ENCODE measurements at places on chromosomes 6 and 20. TPM values are rescaled to one million over a fixed set of nuclear protein-coding genes. Genes with fewer than 3 reads are reported as not detected.

The FAM162B gene
- 2.0 TPM for total RNA-seq

DNA sequence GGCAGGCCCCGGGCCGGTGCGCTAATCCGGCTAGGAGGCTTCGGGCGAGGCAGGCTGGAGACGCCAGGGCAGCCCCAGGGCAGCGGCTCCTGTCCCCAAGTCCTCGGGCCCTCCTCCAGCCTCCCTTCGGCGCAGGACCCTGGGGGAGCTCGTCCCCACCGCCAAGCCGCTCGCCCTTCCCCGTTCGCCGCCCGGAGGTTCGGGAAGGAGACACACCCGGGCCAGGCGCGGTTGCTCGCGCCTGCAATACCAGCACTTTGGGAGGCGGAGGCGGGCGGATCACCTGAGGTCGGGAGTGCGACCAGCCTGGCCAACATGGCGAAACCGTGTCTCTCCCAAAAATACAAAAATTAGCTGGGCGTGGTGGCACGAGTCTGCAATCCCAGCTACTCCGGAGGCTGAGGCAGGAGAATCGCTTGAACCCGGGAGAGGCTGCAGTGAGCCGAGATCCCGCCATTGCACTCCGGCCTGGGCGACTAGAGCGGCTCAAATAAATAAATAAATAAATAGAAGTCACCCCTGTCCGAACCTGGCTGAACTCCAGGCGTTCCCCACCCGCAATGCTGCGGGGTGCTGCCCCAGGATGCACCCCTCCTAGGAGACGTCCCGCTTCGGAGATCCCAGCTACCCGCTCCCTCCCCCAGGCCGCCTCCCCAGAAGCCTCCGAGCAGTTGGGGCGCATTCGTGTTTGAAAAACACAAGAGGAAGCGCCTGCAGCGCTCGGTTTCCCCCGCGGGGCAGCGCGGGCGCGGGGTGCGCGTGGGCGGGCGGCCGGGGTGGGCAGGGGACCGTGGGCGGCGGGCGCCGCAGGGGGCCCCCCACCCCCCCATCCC, 27.5 kb downstream of the SERPINB9 start:
- DNase-seq: peak; percentile 58

- peak; percentile 24 for DNase-seq
Measured at GRCh38 chr20:588476-588875, 21.6 kb downstream of the TCF15 start.

The TCEA2 gene
- 52.0 TPM for total RNA-seq

The TRMT6 gene
- total RNA-seq: 9.4 TPM

- no peak for DNase-seq
Measured at GRCh38 chr20:60627751-60628565, 624.1 kb upstream of the CDH4 start.

DNA sequence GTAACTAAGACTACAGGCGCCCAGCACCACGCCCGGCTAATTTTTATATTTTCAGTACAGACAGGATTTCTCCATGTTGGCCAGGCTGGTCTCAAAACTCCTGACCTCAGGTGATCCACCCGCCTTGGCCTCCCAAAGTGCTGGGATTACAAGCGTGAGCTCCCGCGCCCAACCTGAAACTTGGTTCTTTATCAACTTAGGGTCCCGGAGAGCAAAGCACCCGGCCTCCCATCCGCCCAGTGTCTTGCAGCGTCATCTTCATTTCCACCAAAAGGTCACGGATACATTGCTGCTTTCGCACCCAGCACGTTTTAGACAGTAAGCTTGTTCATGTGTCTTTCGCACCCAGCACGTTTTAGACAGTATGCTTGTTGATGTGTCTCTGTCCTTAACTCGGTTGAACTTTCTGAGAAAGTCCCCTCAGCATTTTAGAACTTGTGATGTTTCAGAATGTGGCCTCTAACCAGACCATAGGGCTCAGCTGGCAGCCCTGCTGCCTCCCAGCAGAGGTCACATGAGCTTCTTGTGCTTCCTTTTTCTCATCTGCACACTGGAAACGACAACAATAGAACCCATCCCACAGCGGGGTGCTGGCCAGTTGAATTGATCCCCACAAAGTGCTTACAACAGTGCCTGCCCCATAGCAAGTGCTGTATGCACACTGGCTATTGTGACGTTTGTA, 48.8 kb downstream of the PRR18 start:
- no peak for DNase-seq

DNA sequence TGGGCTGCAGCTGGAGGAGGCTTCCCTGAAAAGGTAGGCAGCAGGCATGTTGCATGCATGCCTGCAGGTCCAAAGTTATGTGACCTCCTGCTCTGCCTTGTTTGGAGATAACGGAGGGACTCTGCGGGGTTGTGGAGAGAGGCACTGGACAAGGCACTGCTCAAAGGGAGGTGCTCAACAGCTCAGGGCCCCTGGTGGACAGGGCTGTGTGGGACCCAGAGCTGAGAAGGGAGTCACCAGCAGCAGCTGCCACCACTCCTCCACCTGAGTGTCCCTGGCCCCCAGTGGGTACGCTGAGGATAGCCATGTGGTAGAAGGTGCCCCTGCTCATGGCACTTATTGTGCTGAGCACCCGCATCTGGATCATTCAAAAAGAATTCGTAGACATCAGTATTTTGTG, 15.5 kb upstream of the CST8 start:
- DNase-seq: no peak

The SLC4A11 gene
- total RNA-seq: not detected

The METTL24 gene
- 3.5 TPM for total RNA-seq

DNA sequence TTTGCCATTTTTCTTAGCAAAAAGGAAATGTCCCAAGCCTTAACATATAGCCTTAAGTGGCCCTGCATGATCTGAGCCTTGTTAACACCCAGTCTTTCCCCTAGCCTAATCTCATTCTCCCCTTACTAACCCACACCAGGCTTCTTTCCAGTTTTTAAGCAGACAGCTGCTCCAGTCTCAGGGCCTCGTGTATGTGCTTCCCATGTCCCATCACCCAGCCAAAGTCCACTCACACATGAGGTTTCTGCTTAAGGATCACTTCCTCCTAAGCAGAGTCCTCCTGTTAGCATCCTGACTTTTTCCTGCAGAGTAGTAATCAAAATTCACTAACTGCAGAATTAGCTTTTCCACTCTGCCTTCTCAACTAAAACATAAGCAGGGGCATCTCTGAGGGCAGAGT, 96.1 kb downstream of the SMLR1 start:
- DNase-seq: no peak

GRCh38 chr6:21738180-21739094, 144.9 kb downstream of the SOX4 start:
- DNase-seq: no peak

DNA sequence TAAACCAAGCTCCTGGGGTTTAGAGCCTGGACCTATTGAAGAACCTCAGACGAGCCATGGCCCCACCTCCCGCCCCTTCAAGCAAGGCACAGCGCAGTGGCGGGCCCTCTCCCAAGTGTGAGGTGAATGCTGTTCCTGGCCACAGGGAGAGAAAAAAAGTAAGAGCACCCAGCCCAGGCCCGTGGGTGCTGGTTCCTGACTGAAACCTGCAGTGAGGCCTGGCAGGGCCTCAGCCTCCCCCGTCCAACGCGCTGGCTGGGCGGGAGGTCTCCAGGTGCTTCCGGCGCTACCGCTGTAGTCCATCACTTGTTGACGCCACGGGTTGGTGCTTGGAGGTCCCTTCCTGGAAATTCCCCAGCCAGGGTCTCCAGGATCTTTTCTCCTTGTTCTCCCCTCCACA, 5.5 kb upstream of the FAM83C start:
- no peak for DNase-seq

The SGK2 gene
- total RNA-seq: not detected

DNA sequence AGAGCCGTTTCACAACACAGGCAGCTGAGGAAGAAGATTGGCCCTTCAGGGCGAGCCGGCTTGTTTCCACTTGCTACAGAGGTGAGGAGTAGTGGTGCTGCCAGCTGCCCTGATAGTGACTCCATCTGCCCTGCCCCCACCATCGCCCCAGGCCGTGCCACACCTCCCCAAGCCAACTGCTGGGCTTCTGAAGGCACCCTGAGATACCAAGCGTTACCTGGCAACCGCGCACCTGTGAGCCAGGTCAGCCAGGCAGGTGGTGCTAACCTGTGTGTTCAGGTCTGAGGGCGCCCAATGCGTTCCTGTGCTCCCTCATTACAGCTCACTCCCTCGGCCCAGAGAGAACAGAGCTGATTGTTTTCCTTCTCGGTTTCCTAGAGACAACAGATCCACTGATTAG, 299.1 kb upstream of the ID4 start:
- DNase-seq: peak; percentile 30

The KCNK16 gene
- not detected for total RNA-seq

GRCh38 chr6:124066946-124067552, 263.4 kb downstream of the NKAIN2 start:
- DNase-seq: no peak

The PRKN gene
- total RNA-seq: 24.8 TPM

The SLC22A7 gene
- not detected for total RNA-seq

The C20orf202 gene
- 0.31 TPM for total RNA-seq

GRCh38 chr6:35058865-35059522, 82.1 kb downstream of the TCP11 start:
- no peak for DNase-seq

The HTR1E gene
- total RNA-seq: not detected

DNA sequence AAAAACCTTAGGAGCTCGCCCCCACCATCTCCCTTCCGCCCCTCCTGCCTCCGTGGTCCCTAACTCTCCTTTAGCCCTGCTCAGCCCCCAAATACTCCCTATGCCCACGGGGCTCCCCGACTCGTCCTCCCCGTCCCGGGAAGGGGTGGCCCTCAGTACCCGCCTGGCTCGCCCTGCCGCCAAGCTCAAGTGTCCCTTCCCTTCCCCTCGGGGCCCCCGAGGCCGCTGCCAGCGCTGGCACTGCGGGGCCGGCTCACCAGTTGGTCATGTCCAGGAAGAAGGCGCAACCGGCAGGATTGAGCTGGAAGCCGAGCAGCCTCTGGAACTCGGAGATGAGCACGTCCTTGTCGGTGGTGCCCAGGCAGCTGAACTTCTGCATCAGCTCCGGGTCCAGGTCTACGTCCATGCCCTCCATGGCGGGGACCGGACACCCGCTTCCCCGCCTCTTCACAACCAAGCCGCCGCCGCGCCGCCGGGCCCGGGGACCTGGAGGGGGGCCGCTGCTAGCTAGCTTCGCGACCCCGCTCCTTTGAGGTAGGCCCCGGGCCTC, 303 bp downstream of the ILRUN start:
- peak; percentile 72 for DNase-seq

- DNase-seq: peak; percentile 47
Measured at GRCh38 chr20:46215913-46216707, 92.2 kb downstream of the CDH22 start.

The FERMT1 gene
- 1.7 TPM for total RNA-seq

- no peak for DNase-seq
Measured at GRCh38 chr6:30042476-30042875, 18.6 kb upstream of the POLR1H start.

The FAM83C gene
- not detected for total RNA-seq

DNA sequence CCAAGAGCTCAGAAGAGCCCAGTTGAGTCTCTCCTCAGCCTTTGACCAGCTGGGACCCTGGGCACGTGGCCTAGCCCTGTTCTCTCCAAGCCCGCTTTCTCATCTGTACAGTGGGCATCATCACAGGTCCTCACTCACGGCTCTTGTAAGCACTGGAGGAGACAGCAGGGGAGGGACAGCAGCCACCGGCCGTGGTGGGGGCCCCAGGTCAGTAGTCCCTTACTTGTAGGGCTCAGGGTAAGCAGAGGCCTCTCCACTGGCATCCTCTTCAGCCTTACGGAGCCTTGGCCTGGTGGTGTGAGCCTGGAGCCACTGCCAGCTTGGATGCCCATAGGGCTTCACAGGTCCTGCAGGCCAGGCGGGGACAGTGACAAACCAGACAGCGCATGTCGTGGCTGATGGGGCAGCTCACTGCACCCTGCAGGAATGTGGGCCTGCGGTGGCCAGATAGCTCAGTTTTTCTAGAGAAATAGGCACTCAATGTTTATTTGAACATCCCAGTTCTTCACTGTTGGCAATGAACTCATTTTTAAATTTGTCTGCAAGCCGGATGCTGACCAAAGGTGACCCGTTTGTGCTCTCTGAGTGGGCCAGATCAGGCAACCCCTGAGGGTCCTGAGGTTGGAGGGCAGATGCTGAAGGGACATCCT, 65.1 kb downstream of the ADNP start:
- no peak for DNase-seq

The SIRPB2 gene
- 4.9 TPM for total RNA-seq

All from right cardiac atrium (tissue), 5 donors.